ENCODE measurements at places on chromosomes 13 and 19.

- DNase-seq, result no peak
Measured at GRCh38 chr13:23509781-23510543, 60.2 kb upstream of the TNFRSF19 start.

- DNase-seq, result peak; percentile 47
Measured at GRCh38 chr19:50835785-50836542, 2.6 kb upstream of the KLK15 start.

DNA sequence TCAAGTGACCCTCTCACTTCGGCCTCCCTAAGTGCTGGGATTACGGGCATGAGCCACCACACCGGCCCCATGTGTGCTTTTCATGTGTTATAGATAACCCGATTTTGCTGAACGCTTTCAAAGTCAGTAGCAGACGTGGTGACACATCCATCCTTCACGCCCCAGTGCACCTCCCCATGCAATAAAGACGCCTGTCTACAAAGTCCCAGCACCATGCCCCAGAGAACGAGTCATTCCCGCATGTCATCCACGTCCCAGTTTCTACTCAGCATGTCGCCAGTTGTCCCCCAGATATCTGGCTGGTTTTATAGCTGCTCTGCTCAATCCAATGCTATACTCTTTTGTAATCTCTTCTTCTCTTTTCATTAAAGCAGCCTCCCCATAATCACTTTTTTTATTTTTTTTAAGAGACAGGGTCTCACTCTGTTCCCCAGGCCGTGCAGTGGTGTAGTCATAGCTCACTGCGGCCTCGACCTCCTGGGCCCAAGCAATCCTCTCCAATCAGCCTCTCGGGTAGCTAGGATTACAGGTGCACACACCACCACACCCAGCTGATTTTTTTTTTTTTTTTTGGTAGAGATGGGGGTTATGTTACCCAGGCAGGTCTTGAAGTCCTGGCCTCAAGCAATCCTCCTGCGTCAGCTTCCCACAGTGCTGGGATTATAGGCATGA, 42.5 kb downstream of the DNM2 start:
- DNase-seq, result no peak

- DNase-seq, result no peak
Measured at GRCh38 chr13:109154546-109154945, 525.1 kb downstream of the MYO16 start.

DNA sequence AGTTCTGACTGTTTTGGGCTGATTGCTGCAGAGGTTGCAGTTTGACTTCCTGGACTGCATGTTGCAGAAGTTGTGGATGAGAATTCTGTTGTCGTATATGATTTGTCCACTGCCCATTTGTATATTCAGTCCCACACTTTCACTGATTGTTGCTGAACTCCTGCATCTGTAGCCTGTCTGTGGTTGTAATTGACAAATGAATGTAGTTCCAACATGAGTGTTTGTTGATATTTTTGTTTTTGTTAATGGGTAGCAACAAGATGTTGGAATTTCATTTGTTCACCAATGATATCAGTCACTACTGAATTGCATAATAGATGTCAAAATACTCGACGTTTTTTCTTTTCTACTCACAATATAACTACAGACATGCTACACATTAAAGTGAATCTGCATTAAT, 533.9 kb downstream of the DCT start:
- DNase-seq, result no peak

GRCh38 chr13:98581971-98582702, 5.2 kb upstream of the STK24 start:
- no peak for DNase-seq

GRCh38 chr19:13093407-13094105, 9.1 kb downstream of the LYL1 start:
- DNase-seq, result peak; percentile 73

DNA sequence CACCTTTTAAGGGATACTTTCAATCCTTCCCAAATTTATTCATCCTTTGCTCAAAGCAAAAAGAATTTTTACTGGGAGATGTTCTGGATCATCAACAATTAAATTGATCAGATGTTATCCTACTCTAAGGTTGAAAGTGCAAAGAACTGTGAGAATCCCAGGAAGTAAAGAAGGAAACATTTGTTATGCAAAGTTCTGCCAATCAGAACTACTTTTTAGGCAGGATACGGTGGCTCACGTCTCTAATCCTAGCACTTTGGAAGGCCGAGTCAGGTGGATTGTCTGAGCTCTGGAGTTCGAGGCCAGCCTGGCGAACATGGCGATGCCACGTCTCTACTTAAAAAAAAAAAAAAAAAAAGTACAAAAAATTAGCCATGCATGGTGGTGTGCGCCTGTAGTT, 882.3 kb downstream of the DIAPH3 start:
- no peak for DNase-seq

DNA sequence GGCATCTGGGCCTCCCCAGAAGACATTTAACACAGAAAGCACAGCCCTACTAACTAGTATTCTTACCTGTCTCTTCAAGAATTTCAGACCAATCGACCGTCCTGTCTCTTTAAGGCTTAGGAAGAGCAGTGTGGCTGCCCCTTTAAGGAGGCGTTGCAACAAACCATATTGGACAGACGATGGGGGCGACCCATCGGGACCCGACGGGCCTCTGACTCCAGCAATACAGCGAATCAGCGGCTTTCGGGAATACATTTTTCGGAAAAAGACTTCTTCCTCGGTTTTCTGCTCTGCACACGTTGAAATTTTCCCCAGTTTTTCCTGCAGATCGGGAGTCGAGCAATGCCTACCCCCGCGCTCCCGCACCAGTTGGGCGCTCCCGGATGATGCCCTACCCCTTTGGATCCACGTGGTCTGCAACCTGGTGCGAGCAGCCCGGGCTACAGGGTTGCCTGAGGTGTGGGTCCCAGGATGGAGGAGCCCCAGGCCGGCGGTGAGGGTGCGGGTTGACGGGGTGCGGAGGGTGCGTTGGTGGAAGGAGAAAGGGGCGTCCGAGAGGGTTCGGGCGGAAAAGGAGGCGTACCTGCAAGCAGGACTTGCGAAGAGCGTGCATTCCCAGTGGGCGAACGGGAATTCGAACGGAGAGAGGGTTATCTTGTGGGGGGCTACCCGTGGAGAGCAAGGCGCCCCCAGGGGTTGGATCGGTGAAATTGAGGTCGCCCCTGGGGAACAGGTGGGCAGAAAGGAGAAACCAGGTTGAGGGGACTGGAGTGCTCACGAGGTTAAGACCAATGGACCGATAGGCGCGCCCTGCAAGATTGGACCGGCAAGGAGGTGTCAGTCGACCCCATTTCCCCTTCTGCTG, at the start of gene POLR1G:
Gene POLR1G, plus strand, starts transcription at position 419 of the 865 bp plus-strand sequence. Its CDS starts 53 bp downstream, at position 472.
- peak; percentile 83 for DNase-seq

DNA sequence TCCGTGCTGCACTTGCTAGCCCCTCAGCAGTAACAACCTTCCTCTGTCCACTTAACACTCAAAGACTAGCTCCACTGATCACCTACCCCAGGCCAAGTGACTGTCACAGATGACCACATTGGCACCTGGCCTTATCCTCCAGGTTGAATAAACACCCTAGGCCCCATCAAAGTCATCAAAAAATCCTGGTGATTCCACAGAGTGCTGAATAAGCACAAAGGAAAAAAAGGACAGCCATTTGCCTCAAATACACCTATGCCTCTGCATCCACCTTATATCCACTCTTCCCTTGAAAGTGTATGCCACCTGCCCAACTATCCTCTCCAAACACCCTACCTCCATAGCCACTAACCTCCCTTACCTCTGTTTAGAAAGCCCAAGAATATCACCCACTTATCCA, 2.7 kb downstream of the ZNF154 start:
- no peak for DNase-seq

GRCh38 chr19:51513968-51514367, 12.4 kb upstream of the SIGLEC12 start:
- no peak for DNase-seq

DNA sequence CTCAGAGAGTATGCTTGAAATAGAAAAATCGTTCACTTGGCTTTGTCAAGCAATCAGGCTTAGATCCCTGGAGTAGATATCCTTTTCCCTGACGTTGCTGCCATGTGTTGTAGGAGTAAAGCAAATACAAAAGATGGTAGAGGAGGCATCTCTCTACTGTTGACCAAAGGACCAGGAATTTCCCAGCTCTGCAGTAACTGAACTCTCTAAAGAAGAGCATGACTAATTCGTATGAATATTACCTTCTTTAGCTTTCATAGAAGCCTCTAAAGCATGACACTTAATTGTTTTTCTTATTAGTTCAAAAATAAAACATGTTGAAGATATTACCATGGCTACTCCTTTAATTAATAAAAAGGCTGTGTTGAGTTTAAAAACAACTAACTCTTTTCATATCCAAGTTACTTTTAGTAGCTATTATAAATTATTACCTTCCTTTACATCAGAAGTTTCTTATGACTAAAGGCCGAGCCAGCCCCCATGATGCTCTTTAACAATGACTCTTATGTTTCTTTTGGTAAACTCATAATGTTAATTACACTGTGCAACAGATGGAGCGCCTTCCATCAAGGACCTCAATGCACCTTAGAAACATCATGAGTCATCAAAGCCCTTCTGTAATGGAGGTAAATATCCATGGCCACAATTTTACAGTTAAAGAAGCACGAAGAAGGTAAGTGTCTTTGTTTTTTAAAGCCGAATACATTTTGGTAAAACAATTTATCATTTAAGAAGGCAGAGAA, 352.4 kb downstream of the KLF5 start:
- no peak for DNase-seq

GRCh38 chr19:2227415-2228156, 8.5 kb downstream of the PLEKHJ1 start:
- no peak for DNase-seq
